ENCODE measurements at places on chromosomes 3 and 15.

DNA sequence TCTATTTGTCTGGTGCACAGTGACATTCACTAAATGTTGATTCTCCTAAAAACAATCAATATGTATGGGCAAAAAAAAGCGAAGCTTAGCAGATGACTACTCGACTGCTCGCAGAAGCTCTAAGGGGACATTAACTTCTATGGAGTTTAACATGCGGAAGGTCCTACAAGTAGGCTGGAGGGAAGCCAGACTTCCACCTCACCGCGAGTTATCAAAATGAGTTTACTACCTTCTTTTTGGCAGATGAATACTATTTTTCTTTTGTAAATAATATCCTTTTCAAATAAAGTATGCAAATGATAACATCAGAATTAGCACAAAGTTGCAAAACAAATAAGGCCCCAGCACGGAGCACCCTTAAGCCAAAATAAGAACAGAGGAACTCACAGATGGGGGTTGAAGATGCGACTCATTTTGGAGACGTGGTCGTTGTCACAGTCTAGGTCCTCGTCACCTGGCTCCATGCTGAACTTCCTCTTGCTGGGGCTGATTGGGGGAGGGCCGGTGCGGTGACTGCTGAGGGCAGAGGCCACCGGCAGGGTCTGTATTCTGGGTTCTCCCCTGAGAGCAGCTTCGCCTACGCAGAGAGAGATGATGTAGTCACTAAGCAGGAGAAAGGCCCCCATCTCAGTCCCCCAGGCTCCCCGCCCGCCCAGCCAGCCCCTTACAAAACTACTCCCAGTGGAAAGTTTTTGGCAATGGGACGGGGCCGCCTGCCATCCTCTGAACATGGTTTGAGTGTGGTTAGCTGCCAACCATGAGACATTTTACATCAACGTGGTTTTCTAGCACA is 42.1 kb downstream of the VGLL4 start:
- DNase-seq: no peak

- peak; percentile 83 for DNase-seq
Measured at GRCh38 chr3:10192953-10193691, 28.4 kb downstream of the IRAK2 start.

DNA sequence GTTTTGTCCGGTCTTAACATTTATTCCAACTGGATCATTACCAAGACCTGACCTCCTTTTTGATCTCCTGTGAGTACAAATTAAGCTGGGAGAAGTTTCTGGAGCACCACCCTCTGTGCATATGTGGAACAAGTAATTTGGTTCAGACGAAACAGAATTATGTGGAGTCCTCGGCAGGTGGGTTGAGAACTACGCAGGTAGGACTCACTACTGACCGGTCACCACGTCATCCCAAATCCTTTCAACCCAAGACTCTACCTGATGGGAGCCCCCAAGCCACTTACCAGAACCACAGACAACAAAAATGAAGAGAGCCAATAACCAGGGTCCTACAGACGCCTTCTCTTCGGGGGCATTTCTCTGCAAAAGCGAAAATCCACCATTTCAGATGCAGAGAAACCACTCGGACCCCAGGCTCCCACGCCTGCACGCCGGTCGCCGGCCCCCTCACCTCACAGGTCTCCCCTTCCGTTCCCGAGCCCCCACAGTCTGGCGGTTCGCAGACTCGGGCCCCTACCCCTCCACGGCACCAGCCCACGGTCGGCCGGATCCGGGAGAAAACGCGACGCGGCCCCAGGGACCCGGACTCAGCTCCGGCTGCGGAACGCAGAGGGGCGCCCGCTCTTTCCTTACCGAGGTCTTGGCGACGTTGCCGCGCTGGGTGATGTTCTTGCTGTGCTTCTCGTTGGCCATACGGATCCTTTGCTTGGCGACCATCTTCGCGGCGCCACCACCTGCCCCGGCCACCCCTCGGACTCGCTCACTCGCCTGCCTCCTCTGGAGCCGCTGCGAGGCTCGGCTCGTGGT is 674 bp downstream of the SERP1 start:
- no peak for DNase-seq

GRCh38 chr3:112773864-112774263 is 72.8 kb downstream of the CD200R1L start:
- no peak for DNase-seq

GRCh38 chr15:78565951-78566774 is 843 bp downstream of the CHRNA5 start:
- peak; percentile 57 for DNase-seq

GRCh38 chr15:25875566-25875965 is 12.4 kb upstream of the ATP10A start:
- no peak for DNase-seq

- peak; percentile 82 for DNase-seq
Measured at GRCh38 chr15:39188930-39189329, 391.9 kb upstream of the THBS1 start.

DNA sequence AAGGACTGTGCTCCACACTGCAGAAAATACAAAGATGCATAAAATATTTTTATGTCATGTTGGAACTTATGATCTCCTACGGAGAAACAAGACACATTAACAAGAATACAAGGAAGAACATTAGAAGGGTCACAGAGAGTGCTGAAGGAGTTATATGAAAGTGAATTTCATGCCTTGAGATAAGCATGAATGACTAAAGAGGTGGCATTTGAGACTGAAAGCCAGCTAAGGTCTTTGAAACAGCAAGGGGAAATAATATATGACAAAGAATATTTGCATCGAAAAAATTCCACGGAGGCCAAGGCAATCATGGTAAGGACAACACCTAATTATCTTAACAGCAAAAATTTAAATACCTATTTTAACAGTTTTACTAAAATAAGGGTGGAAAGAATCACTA is 12.5 kb downstream of the GSK3B start:
- DNase-seq: no peak

GRCh38 chr15:37524601-37525000 is 409.8 kb upstream of the TMCO5A start:
- no peak for DNase-seq

DNA sequence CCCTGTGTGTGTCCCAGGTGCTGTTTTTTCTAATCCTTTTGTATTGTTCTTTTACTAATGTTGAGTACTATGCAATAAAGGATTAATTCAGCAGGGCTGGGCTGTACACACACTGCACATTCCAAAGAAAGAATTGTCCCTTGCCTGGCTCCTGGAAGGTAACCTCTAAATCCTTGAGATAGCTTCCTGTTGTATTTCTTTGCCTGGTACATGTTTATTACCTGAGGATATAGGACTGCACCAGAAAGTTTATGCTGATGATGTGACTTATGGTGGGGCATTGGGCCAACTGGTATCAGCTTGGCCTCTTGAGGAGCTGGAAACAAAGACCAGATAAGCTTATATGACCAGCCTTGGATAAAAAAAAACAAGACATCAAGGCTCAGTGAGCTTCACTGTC is 26.6 kb upstream of the FAN1 start:
- DNase-seq: no peak

DNA sequence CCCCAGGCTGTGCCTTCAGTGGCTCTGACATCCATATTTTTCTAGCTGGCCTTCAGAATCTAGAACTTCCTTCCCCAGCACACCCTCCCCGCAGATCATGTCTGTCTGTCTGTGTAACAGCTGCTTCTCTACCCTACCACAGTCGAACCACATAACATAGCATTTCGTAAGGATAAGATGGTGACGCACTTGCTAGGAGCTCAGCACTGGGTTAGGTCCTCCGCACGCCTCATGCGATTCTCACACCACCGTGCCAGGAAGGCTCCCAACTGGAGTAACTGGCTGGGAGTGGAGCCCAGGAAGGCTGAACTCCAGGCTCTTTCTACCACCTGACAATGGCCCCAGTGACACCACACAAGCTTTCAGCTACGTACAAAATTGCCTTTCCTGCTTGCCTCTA is 168.6 kb downstream of the STT3B start:
- no peak for DNase-seq

GRCh38 chr3:127884041-127884440 is 31.0 kb upstream of the KBTBD12 start:
- DNase-seq: no peak

DNA sequence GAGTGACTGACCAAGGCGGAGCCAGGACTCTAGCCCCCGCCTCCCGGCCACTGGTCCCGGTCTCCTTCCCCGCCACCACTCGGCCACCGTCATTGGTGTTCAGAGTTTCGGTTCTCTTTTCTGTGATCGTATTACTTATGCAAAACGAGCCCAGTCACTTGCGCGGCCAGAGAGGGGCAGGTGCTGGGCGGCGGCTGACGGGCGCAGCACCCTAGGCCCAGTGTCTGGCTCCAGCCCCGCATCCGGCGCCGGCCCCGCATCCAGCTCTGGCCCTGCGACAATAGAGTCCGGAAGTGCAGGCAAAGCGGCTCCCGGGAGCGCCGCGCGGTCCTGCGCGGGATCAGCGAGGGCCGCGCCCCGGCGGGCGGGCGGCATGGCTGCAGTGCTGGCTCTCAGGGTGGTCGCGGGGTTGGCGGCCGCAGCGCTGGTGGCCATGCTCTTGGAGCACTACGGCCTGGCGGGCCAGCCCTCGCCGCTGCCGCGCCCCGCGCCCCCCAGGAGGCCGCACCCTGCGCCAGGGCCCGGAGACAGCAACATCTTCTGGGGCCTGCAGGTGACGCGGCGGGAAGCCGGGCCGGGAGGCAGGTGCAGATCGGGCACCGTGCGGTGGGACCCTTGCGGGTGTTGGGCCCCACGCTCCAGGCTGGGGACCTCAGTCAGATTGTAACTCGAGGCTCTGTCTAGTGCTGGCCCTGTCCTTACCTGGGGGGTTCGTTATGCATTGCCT is at the start of gene TMEM62:
Gene TMEM62 (plus strand): TSS at position 157 of the 727 bp plus-strand sequence. CDS start 217 bp downstream, at position 374.
- peak; percentile 73 for DNase-seq

GRCh38 chr3:32998631-32999451 is 47.4 kb downstream of the CCR4 start:
- no peak for DNase-seq

- DNase-seq: no peak
Measured at GRCh38 chr3:118803096-118803476, 231.6 kb downstream of the IGSF11 start.

Data from foreskin fibroblast (primary cell).